NCI-H446 (cell line): ENCODE measurements at places on chromosomes 6 and 20.

DNA sequence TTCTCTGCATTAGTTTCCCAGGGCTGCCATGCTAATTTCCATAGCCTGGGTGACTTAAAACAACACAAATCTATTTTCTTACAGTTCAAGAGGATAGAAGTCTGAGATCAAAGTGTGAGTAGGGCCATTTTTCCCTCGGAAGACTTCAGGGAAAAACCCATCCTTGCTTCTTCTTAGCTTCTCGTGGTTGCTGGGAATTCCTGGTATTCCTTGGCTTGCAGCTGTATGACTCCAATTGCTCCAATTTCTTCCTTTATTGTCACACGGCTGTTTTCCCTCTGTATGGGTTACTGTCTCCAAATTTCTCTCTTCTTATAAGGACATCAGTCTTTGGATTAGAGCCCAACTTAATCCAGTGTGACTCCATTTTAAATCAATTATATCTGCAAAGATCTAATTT is 128.4 kb upstream of the JAG1 start:
- DNase-seq = no peak

GRCh38 chr6:105320765-105321164 is 82.1 kb downstream of the PREP start:
- peak; percentile 23 for DNase-seq

DNA sequence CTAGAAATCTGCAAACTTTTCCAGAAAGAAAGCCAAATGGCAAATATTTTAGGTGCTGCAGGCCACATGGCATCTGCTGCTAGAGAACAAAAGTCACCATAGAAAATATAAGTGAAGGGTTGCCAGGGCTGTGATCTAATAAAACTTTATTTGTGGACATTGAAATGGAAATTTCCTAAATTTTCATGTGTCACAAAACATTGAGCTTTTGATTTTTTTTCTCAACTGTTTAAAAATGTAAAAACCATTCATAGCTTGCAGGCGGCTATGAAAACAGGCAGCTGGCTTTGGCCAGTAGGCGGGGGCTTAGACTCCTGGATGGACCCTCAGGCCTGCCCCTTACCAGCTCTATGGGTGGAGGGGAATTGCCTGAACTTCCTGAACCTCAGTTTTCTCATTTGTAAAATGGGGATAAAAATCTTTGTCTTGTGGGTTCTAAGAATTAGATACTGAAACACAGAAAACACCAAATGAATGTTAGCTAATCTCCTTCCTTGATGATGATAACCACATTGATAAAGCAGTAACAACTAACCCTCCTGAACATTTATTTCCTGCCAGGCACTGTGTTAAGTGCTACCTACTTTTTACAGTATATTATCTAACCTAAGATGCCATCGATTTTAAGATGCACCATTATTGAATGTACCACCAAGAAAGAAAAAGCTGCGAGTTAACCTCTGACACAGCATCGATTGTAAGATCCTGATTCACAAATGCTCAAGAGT is 85.5 kb downstream of the SLC22A23 start:
- DNase-seq = no peak

- DNase-seq = no peak
These were observed 33.2 kb downstream of the FASTKD5 start for GRCh38 chr20:3126527-3126859.

DNA sequence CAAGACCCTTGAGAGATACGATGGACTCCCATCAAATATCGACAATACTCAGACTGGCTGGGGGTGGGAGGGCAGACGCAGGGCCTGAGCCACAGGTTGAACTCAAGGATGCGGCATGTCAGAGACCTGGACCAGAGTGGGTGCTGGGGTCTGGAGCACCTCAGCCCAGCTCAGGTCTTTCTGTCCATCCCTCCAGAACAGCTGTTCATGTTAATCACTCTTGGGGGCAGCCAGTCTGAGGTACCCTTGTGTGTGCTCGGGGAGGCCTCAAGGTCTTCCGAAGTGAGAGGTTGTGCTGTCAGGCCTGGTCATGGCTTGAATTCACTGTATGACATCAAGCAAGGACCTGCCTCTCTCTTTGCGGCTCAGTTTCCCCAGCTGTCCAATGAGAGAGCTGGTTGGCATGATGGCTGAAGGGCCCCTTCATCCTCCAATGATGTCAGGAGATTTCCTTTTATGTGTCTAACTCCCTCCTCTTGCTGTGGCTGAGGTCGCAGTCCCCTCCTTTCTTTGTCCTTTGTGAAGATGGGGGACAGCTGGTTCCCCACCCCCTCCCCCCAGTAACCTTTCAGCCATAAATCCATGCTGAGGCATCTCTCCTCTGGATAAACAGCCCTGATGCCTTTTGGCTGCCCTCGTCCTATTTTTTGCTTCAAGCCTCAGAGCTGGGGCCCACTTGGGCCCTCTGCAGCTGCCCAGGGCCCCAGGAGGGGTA is 15.3 kb downstream of the MYH7B start:
- DNase-seq = no peak

- DNase-seq = peak; percentile 24
These were observed 11.2 kb downstream of the NT5DC1 start for GRCh38 chr6:116111552-116112528.

GRCh38 chr20:54605319-54605718 is 129.9 kb downstream of the DOK5 start:
- no peak for DNase-seq

DNA sequence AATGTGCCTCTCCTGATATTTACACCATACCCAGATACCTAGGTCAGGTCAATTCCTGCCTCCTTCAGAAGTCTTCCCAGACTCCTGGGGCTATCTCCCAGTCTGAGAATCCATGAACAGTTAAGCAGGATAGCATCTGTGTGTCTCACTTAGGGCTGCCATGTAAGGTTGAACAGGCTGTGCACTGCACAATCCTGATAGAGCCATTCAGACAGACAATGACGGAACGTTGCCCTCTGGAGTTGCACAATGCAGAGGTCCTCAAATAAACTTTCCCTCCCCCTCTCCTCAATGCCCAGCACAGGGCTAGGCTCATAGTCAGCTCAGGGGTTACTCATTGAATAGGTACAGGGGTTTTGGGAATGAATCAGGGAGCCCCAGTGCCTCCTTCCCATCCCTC is 89.7 kb downstream of the CD40 start:
- DNase-seq = no peak

GRCh38 chr20:45771182-45771759 is 20.4 kb downstream of the WFDC3 start:
- peak; percentile 83 for DNase-seq

- no peak for DNase-seq
These were observed 42.0 kb downstream of the THEMIS start for GRCh38 chr6:127858727-127859391.

DNA sequence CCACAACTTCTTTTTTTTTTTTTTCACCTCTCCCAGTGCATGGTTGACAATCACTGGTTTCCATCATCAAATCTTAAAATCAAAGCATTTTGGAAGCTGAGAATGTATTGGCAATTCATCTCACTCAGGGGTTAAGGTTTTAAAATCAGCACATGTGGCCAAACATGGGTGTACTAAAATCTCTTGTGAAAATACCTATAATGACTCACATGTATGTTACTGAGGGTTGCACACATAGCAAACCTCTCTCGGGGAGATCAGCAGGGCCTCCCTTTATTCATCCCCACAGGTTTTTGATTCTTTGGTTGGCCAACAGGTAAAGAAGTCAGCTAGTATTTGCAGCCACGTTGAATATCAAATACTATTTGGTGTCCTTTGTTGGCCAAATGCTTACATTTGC is 44.3 kb upstream of the OCSTAMP start:
- no peak for DNase-seq

GRCh38 chr20:11229772-11230171 is 556.0 kb upstream of the JAG1 start:
- DNase-seq = peak; percentile 19

DNA sequence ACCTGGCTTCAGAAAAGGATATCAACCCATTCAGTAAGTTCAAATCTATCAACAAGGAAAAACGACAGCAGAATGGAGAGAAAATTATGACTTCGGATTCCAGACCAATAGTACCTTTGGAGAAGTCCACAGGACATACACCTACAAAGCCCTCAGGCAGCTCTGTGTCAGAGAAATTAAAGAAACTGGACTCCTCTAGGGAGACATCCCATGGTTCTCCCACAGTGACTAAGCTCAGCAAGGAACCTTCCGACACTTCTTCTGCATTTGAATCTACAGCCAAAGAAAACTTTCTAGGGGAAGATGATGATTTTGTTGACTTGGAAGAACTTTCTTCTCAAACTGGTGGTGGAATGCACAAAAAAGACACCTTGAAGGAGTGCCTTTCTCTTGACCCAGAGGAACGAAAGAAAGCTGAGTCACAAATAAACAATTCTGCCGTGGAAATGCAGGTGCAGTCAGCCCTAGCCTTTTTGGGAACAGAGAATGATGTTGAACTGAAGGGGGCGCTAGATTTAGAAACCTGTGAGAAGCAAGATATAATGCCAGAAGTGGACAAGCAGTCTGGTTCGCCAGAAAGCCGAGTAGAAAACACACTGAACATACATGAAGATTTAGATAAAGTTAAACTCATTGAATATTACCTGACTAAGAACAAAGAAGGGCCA is 67.4 kb upstream of the HINT3 start:
- no peak for DNase-seq

- DNase-seq = no peak
These were observed 490.4 kb upstream of the ADGRB3 start for GRCh38 chr6:68144667-68145066.

- DNase-seq = no peak
These were observed 51.1 kb downstream of the STAU1 start for GRCh38 chr20:49136817-49137571.

DNA sequence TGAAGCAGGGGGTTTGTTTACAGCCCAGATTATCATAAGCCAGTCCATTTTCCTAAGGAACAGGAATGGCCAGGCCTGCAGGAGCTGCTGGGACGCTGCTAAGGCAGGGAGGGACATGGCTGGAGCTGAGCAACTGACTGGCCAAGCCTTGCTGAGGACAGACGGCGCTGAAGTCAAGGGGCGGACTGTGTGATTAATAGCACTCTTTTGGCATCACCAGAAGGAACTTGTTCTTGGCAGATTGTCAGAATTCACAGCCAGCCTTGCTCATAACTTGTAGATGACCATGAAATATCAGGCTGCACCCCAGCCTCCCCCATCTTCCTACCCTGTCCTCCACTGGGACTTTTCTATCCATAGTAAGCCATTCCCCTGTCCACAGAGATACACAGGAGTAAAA is 218.8 kb upstream of the RNF24 start:
- peak; percentile 75 for DNase-seq

DNA sequence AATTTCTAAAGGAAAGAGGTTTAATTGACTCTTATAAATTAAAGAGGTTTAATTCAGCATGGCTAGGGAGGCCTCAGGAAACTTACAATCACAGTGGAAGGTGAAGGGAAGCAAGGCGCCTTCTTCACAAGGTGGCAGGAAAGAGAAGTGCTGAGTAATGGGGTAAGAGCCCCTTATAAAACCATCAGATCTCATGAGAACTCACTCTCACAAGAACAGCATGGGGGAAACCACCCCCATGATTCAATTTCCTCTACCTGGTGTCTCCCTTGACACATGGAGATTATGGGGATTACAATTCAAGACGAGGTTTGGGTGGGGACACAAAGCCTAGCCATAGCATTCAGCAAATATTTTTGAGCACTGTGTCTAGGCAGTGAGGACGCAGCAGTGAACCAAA is 3.9 kb upstream of the IPCEF1 start:
- DNase-seq = no peak

DNA sequence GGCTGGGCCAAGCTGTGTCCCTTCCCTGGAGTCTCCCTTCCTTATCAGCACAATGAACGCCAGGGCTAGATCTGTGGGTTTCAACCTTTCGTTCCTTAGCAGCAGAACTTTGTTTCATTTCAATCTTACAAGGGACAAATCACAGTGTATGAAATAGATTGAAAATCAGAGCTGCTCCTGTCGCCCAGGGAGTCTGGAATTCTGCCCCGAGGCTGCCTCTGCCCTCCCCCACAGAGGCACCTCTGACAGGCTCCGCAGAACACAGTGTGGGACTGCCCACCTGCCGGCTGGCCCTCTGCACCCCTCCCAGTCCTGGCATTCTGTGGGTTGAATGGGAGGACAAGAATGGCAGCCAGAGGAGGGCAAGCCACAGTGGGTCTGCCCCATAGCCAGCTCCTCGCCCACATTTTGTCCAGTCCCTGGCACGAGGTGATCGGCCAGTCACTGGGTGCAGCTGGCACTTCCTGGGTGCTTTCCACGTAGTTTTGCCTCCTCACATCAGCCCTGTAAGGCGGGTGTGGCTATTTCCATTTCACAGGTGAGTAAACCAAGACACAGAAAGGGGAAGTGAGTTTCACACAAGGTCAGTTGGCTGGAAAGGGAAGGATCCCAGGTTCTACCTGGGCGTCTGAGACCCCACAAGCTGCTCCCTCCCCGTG is 26.1 kb downstream of the MANBAL start:
- DNase-seq = no peak

GRCh38 chr20:11035211-11035610 is 361.4 kb upstream of the JAG1 start:
- no peak for DNase-seq

DNA sequence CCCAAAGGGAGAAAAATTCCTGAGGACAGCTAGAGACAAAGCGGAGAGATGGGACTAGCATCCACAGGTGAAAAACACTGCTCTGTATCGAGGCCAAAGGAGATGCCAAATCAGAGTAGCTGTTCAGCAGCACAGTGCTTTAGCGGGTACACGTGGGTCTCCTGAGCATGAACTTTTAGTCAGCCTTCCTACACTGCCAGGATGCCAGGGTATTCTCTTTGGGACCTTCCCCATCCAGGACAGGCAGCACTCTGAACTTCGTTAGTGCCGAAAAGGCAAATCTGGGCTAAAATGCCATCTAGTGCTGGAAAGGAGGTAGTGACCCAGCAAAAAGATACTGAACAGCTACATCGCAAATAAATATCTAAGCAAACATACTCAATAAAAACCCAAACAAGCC is 64.9 kb downstream of the C6orf58 start:
- peak; percentile 2 for DNase-seq
